Activated CD4-positive, CD25-positive, alpha-beta regulatory T cell (primary cell): ENCODE measurements at places on chromosomes 5 and 9.

DNA sequence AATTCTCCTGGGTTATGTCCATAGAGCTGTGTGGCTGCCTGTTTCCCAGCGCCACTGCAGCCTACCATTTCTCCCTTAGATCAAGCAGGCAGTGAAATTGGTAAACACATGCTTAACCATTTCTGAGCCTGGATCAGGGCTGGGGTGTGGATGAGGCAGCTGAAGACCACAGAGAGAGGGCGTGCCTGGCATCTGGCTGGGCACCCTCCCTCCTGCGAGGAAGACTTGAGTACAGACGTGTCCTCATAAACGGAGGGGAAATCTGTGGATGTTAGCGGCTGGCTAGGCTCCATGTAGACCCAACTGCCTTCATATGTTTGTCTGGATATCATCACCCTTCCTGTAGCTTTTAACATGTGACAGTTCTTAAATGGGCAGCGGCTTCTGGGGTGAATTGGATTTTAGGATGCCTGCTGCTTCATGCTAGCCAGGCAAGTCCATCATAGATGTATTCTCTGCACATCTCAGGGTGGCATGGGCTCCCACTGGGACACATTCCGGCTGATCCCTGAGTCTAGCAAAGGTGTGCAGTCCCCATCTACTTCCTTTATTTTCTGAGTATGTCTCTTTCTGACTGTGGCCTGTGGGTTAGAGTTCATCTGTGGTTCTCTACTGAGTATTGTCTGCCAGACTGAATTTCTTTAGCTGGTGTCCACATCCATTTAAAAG is 11.0 kb downstream of the RGS3 start:
- no peak for DNase-seq

DNA sequence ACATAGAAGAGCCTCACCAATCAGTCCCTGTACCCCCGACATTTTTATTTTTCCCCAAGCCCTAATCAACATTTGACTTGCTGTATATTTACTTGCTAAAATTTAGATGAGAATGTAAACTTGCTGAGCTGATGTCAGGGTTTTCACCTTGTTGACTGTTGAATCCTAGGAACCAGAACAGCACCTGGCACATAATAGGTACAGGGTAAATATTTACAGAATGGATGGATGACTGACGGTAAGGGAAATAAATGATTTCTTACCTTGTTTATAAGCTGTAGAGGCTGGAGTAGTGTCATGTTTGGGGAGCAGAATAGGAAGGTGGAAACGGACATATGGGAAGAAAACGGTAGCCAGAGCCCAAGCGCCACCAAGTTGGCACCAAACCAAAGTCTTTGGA is 107.0 kb upstream of the NUDT12 start:
- no peak for DNase-seq

- DNase-seq: no peak
Measured at GRCh38 chr5:38373743-38374142, 115.4 kb downstream of the EGFLAM start.

- DNase-seq: no peak
Measured at GRCh38 chr5:168600409-168600808, 21.2 kb upstream of the PANK3 start.

- no peak for DNase-seq
Measured at GRCh38 chr5:1173485-1174070, 27.8 kb upstream of the SLC6A19 start.

- DNase-seq: no peak
Measured at GRCh38 chr9:5452286-5452609, 1.9 kb downstream of the CD274 start.

DNA sequence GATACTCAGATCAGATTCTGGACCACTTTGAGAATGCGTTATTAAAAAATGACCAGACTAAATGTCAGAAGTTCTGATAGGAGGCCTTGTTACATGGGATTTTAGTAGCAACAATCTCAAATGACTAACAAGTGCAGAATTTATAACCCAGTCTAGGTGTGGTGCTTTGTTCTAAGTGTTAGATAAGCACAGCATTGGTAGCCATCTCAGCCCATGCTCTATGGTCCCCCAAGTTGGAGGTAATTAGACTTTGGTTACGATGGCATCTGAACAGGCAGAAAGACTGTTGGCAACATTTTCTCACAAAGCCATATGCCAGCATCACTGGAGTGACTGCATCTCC is 140.4 kb upstream of the RPS23 start:
- DNase-seq: no peak

- DNase-seq: no peak
Measured at GRCh38 chr5:31581498-31582099, 49.5 kb downstream of the C5orf22 start.

GRCh38 chr5:59873113-59873512 is 20.4 kb downstream of the PDE4D start:
- no peak for DNase-seq

DNA sequence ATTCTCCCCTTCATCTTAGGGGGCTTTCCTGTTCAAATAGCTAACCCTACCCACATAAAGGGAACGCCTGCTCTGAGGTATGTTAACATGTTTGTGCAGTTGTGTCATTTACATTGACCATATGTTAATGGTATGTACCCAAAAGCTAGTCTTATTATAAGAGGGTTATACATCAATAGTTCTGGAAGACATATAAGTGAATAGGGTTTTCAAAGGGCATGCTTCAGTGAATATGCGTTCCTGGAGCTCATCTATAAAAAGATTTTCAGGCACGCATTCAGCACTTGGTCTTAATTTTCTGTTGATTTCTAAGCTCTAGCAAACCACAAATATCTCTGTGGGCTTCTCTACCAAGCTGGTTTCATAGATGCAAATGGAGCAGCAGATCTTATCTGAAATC is 766.1 kb downstream of the IRX1 start:
- DNase-seq: no peak

DNA sequence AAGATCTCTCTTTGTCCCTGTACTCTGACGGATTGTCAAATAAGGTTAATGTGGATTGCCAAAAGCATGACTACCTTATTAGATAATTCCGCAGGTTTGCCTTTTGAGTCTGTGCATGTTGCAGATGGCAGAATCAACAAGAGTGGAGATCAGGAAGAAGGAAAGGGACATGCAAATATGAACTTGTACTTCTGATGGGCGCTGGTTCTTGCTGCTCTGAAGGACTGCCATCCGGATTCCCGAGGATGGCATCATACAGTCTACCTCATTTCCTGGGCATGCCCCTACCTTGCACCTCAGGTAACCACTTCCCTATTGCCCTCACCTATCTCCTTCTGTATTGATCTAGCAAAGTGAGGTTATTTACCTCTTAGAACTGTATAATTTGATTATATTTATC is 504.2 kb downstream of the ACTL7B start:
- DNase-seq: no peak

- no peak for DNase-seq
Measured at GRCh38 chr9:35237311-35237710, 75.5 kb downstream of the UNC13B start.
